ENCODE measurements at places on chromosomes 16 and 17. TPM values are rescaled to one million over a fixed set of nuclear protein-coding genes. Genes with fewer than 3 reads are reported as not detected.

The KRT15 gene
- total RNA-seq = 41.9 TPM

The SEZ6L2 gene
- 64.0 TPM for total RNA-seq

The KRT12 gene
- total RNA-seq = not detected

The CTRB2 gene
- not detected for total RNA-seq

DNA sequence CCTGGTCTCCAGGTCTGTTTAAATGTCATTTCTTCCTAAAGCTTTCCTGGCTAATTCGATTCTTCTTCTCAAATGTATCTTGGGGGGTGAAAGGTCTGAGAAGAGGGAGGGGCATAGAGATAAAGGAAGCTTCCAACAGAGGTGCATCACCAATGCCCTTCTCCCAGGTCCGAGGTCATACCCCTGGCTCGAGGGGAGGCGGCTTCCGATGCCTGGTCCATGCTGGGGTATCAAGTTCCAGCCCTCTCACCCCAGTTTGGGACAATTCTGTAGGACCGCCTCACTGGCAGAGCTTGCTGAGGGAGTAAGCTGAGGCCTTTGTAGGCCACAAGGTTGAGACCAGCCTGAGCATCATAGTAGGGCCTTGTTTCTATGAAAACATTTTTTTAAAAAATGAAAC, 10.3 kb upstream of the CEP20 start:
- no peaks in the 10 kb centered on the region for H3K36me3 ChIP-seq
- H3K27ac ChIP-seq = peak overlapping the region; percentile 89
- H3K27me3 ChIP-seq = no peaks in the 10 kb centered on the region
- DNase-seq = no peak
- no peak overlapping the region for H3K4me3 ChIP-seq

GRCh38 chr16:54446639-54447038, 160.1 kb upstream of the IRX3 start:
- DNase-seq = no peak
- peaks cover 35% of the 10 kb centered on the region for H3K4me1 ChIP-seq
- H3K4me3 ChIP-seq = no peak overlapping the region
- no peaks in the 10 kb centered on the region for H3K27me3 ChIP-seq
- peak overlapping the region; percentile 35 for H3K27ac ChIP-seq
- H3K36me3 ChIP-seq = no peaks in the 10 kb centered on the region

DNA sequence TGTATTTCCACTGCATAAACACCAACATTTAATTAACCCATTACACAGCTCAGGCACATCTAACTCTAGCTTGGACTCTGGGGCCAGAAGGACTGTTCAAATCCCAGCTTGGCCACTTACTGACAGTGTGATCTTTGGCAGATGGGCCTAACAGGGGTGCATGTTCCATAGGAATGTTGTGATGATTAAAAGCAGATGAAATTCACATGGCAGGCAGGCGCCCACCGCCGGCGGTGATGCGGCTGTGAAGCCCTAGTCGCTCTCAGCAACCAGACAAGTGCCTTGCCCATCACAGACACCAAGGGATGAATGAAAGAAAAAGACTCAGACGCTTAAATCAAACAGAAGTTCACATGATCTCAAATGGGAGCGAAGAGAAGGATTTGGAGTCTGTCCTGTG, 84.6 kb upstream of the WSB1 start:
- peaks cover 16% of the 10 kb centered on the region for H3K4me1 ChIP-seq
- H3K36me3 ChIP-seq = no peaks in the 10 kb centered on the region
- H3K27me3 ChIP-seq = no peaks in the 10 kb centered on the region
- H3K4me3 ChIP-seq = no peak overlapping the region
- H3K27ac ChIP-seq = no peak overlapping the region

GRCh38 chr16:83923581-83924365, 24.9 kb downstream of the MLYCD start:
- DNase-seq = no peak
- peaks cover 19% of the 10 kb centered on the region for H3K4me1 ChIP-seq
- no peaks in the 10 kb centered on the region for H3K27me3 ChIP-seq
- H3K27ac ChIP-seq = no peak overlapping the region
- H3K36me3 ChIP-seq = no peaks in the 10 kb centered on the region

GRCh38 chr17:17837380-17837821, 615 bp upstream of the SREBF1 start:
- peak; percentile 67 for DNase-seq
- H3K27ac ChIP-seq = peak overlapping the region; percentile 99
- H3K4me3 ChIP-seq = peak overlapping the region; percentile 61
- H3K27me3 ChIP-seq = no peaks in the 10 kb centered on the region

- H3K4me3 ChIP-seq = no peak overlapping the region
- no peaks in the 10 kb centered on the region for H3K27me3 ChIP-seq
- H3K36me3 ChIP-seq = peaks cover 20% of the 10 kb centered on the region
- H3K27ac ChIP-seq = no peak overlapping the region
- no peaks in the 10 kb centered on the region for H3K4me1 ChIP-seq
These were observed 47.5 kb downstream of the ADCY7 start for GRCh38 chr16:50313596-50314478.

- DNase-seq = peak; percentile 10
- peaks cover 34% of the 10 kb centered on the region for H3K4me1 ChIP-seq
- H3K27me3 ChIP-seq = no peaks in the 10 kb centered on the region
- 0 out of 2 replicates have a peak, but pooled peaks cover 5% of the 10 kb centered on the region for H3K36me3 ChIP-seq
- H3K4me3 ChIP-seq = peak overlapping the region; percentile 98
- peak overlapping the region; percentile 81 for H3K27ac ChIP-seq
These were observed 1.7 kb downstream of the KANSL1 start for GRCh38 chr17:46191322-46192188.

- H3K27ac ChIP-seq = no peak overlapping the region
- no peak overlapping the region for H3K4me3 ChIP-seq
- peaks cover 84% of the 10 kb centered on the region for H3K27me3 ChIP-seq
- no peaks in the 10 kb centered on the region for H3K36me3 ChIP-seq
- DNase-seq = no peak
- H3K4me1 ChIP-seq = no peaks in the 10 kb centered on the region
These were observed 152.4 kb downstream of the ZNF423 start for GRCh38 chr16:49703483-49703882.

- DNase-seq = no peak
- no peaks in the 10 kb centered on the region for H3K27me3 ChIP-seq
- H3K27ac ChIP-seq = no peak overlapping the region
- H3K4me1 ChIP-seq = peaks cover 45% of the 10 kb centered on the region
- no peak overlapping the region for H3K4me3 ChIP-seq
These were observed 9.8 kb upstream of the KRT31 start for GRCh38 chr17:41407226-41407625.

- no peak overlapping the region for H3K4me3 ChIP-seq
- peaks cover 53% of the 10 kb centered on the region for H3K27me3 ChIP-seq
- H3K36me3 ChIP-seq = no peaks in the 10 kb centered on the region
- no peak for DNase-seq
These were observed 229.5 kb upstream of the ASIC2 start for GRCh38 chr17:33522623-33523022.

- H3K27ac ChIP-seq = no peak overlapping the region
- no peak for DNase-seq
- peak overlapping the region; percentile 68 for H3K4me3 ChIP-seq
- peaks cover 43% of the 10 kb centered on the region for H3K4me1 ChIP-seq
These were observed 1.2 kb downstream of the SNTB2 start for GRCh38 chr16:69188236-69188549.

- peaks cover under 1% of the 10 kb centered on the region for H3K4me1 ChIP-seq
- H3K27me3 ChIP-seq = no peaks in the 10 kb centered on the region
- no peak overlapping the region for H3K27ac ChIP-seq
- H3K4me3 ChIP-seq = no peak overlapping the region
These were observed 65.7 kb upstream of the BCAR1 start for GRCh38 chr16:75317101-75317522.
